ENCODE measurements at places on chromosomes 6 and 20. TPM values are rescaled to one million over a fixed set of nuclear protein-coding genes. Genes with fewer than 3 reads are reported as not detected.

The SSTR4 gene
- total RNA-seq: not detected

The MATN4 gene
- 1.1 TPM for total RNA-seq

The SLC25A27 gene
- 2.1 TPM for total RNA-seq

The LY86 gene
- total RNA-seq: 1.2 TPM

The SLC17A1 gene
- total RNA-seq: not detected

The TPX2 gene
- total RNA-seq: 111 TPM

- peak; percentile 50 for DNase-seq
Observed at GRCh38 chr6:25014791-25015560, 79.2 kb upstream of the RIPOR2 start.

- no peak for DNase-seq
Observed at GRCh38 chr6:141024526-141024925, 1108.2 kb upstream of the GJE1 start.

- peak; percentile 86 for DNase-seq
Observed at GRCh38 chr6:20403766-20404640, 2.3 kb downstream of the E2F3 start.

- DNase-seq: no peak
Observed at GRCh38 chr6:149140910-149141290, 176.6 kb upstream of the TAB2 start.

DNA sequence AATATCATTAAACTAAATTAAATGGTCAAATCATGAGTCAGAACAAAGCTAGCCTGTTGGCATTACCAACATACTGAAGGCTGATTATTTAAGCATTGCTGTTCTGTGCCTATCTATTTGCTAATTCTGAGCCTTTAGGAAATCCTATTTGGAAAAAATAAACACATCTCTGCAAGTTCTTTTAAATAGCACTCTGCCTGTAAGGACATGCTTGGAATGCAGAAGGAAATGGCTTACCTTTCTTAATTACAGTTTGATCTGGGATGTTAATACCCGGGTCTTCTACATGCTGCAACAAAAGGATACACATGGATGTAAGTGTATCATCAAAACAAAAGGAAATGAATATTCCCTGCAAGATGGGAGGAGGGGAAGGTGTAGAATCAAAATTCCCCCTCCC, 8.3 kb downstream of the TFAP2A start:
- no peak for DNase-seq

- DNase-seq: no peak
Observed at GRCh38 chr6:53834132-53834531, 39.3 kb downstream of the LRRC1 start.

DNA sequence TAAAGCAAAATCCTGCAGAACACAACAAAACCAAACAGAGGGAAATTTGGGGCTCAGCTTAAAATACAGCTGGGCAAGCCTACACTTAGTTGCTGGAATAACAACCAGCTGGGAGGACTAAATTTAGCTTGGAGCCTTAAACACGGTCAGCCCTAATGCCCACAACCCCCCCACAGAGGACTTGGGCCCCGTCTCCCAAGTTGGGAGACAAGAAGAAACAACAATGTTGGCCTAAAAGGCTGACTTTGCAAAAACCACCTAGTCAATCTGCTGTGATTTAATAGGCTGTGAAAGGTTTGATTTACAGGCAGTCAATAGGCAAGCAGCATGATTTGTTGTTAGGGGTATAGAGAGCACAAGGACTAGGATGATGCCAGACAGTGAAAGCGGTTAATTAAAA, 40.3 kb upstream of the ARMC2 start:
- DNase-seq: no peak

DNA sequence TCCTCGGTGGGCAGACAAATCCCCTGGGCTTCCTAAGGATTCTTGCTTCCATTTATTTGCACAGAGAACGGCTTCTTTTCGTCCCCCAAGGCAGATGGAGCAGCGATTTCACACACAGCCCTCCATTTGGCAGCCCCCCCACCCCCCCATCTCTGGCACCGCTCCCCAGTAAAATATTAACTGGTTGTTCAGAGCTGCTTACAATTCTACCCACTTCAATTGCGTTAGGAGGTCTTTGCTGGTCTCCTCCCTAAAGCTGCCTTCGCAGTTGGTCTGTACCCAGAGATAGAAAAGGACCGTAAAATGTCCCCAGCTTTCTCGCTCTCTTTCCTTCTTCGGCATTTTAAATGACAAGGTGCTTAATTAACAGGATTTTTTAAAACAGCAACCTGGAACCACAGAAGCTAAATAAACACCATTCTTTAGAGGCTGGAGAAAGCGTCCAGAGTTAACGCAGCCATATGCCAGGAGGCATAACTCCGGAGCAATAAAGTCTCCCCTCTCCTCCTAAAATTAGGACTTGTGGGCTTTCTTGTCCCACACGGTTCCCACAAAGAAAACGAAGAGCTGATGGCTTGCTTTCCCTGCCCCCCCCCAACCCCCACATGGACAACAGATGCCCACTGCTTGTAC, 1.7 kb upstream of the ZMYND8 start:
- no peak for DNase-seq

DNA sequence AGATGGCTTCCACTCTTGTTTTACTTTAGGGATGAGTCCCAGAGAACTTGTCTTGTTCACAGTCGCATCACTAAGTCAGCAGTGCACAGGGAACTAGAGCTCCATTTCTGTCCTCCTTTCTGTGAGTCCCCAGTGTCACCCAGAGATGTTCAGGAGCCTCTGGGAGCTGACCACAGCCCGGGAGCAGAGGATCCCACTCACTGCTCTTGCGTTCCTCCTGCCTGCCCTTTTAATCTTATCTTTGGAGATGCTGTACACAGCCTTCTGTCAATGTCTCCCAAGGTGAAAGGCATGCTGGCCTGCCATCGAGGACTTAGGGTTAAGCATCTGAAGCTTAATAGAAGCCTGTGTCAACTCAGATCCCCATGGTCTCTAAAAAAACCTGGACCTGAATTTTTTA, 71.2 kb downstream of the IGF2R start:
- DNase-seq: no peak

DNA sequence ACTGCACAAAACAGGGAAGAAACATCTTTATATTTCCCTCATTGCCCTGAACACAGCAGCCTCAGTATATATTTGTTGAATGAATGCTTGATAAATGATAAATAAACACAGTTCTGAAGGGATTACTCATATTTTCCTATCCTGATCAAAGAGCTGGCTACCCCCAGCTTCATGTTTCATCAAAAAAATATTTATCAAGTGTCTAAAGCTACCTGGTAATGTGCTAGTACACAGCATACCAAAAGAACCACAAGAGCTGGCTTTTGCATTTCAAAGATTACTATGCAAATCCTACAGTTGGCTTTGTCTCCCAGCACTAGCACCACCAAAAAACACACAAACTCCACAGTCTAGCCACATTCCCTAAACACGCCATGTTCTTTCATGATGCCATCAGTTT, 130.0 kb downstream of the BTBD9 start:
- DNase-seq: no peak

DNA sequence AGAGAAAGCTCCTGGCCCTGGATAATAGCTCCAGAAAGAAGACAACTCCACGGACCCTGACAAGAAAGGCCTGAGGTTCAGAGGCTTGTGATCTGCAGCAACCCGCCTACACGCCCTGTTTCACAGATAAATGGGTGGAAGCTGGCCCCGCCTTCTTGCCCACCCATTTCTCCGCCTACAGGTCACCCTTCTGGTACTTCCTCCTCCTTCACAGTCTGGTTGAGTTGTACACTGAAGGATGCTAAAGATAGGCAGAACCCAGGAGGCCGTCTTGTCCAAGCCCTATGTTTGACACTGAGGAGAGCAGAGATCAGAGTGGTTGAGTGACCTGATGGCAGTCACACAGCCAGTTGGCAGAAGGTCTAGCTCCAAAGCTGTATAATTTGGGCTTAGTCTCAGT, 34.2 kb upstream of the MDGA1 start:
- DNase-seq: peak; percentile 51

DNA sequence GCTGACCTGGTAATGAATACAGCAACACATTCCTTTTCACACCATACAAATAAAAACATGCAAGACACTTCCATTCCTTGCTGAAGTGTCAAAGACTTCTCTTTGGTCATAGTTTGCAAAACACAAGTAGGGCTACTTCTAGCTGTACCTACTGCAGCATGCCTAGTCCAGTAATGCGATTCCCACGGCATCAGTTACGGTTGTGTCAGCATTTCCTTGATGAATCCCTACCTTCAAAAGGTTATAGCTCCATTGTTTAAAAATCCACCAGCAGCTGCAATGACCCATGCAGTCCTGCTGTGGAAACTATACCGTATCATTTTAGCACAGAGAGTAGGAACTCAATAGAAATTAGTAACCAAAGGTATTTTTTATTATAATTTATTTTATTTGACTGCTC, 1371.5 kb downstream of the EPHA7 start:
- DNase-seq: no peak

DNA sequence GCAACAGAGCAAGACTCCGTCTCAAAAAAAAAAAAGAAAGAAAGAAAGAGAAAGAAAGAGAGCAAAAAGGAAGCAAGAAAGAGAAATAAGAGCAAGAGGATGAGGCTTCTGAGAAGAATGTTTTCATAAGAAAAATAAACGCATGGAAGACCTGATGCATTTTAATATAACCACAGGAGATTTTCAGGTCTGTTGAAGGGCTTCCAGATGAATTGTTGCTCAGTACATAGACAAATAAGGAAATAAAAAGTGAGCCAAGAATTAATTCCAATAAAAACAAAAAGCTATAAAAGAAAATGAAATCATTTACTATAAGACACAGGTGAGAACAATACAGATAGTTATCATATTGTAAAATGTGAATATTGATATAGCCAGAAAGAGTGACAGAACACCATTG, 43.5 kb downstream of the PERP start:
- DNase-seq: no peak

DNA sequence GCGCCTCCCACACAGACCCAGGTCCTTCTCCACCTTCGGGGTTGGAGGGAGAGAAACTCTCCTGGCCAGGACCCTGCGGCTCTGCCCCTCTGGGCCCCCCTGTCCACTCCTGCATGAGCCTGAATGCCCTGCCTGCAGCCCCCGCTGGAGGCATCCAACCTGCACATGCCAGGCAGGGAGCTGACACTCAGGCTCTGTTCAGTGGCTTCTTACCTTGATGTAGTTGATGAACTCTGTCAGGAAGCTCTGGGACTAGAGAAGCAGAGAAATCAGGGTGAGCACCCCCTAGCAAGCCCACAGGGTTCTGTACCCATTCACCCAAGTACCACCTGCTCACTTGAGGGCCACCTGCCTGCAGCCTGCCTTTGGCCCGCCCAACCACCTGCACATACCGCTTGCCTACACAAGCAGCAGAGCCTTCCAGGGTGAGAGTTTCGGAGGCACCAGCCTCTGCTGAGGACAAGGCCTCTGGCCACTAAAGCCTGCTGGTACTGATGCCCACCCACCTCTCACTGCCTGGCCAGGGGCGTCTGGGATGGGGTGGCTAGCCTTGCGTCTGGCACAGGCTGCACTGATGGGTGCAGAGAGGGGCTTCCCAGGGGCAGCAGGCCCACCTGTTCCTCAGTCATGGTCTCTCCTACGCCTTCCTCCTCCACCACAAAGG, 9.7 kb downstream of the DDRGK1 start:
- no peak for DNase-seq

DNA sequence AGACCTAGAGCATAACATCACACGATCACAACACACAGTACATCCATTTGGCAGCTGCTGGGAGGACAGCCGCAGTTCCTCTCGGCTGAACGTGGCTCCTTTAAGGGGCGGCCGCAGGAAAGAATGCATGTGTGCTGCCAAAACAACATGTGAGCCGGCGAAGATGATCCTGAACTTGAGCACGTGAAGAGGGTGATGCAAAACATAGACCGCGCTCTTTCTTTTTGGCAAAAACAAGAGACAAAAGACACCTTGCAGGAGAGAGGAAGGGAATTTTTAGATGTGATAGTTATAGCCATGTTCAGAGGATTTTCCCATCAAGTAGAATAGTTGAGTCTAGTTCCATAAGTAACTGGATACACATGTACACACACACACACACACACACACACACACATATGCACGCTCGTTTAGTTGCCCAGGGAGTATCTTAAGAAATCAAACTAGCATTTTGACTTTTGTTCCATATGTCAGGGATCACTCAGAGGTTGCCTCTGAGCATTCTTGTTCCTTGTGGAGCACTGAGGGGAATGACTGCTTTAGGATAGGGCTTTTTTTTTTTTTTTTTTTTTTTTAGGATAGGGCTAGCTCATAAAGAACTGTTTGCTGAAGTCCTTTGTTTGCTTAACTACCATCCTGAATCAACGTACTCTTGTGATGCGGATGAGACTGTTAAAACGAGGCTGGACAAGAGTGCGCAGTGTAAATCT, 21.7 kb upstream of the RANBP9 start:
- no peak for DNase-seq

DNA sequence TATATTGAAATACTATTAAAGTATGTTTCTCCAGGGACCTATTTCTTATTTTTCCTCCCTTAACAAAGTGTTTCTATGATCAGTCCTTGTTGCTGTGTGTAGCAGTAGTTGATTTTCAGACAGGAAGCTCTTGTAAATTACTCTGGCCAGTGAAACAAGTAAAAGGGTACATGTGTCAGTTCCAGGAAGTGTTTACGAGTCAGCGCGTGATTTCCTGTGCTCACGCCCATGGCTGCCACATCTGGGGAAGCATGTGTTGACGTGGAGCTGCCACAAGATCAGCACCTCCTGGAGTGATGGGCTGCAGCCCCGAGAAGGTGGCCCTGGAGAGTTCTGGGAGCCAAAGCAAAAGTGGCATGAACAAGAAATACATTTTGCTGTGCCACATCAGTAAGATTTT, 38.6 kb upstream of the GGTLC1 start:
- peak; percentile 69 for DNase-seq

DNA sequence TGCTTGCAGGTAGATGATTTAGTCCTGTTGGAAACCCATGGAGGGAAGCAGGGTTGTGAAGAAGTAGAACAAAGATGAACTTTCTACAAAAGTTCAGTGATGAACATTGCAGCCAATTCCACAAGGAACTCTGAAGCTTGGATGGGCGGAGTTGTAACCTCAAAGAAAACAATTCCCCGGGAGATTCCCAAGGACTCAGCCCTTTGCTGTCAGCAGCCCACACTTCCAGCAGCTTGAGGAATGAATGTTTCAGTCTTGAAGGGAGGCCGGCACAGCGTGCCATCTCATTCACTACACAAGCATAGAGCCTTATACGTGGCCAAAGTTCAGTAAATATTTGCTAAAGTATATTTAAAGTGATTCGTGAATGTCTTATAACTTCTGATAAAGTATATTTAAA, 269.4 kb downstream of the NKAIN2 start:
- DNase-seq: no peak

- no peak for DNase-seq
Observed at GRCh38 chr20:1734269-1734858, 76.8 kb upstream of the SIRPG start.

GRCh38 chr6:108175592-108176279, 9.9 kb downstream of the NR2E1 start:
- DNase-seq: no peak

GRCh38 chr6:7126754-7127153, 19.0 kb downstream of the RREB1 start:
- no peak for DNase-seq

- DNase-seq: no peak
Observed at GRCh38 chr20:58038123-58038654, 190.3 kb downstream of the ANKRD60 start.

GRCh38 chr6:15025446-15025845, 220.4 kb upstream of the JARID2 start:
- DNase-seq: no peak
